Nucleus accumbens (tissue), 56 donors: ENCODE measurements at places on chromosomes 2 and 18.

DNA sequence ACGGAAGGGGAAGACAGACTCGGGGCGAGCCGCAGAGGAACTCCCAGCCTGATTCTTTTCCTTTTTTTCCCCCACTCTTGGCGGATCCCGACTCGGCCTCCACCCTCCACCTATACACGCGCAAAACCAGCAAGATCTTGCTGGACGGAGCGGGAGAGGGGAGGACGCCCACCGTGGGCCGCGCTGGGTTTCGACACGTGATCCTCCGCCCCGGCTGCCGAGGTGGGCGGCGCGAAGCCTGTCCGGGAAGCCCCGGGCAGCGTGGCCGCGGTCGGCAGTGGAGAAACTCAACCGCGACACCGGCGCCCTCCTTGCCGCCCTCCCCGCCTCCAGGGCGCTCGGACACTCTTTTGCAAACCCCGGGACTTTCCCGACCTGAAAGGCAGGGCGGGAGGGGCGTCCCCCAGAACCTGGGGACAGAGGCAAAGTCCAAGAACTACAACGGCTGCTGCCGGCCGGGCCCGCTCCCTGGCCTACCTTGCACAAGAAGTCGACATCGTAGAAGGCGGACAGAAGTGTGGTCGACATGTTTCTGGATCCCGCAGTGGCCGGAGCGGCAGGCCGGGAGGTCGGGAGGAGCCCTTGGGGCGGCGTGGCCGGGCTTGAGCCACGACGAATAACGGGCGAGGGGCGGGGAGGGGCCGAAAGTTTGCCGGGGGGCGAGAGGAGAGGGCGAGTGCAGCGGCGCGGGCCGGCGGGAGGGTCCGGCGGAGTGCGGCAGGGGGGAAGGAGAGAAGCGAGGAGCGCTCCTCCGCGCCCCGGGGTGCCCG, 433 bp downstream of the ZFP36L2 start:
- no peak for DNase-seq

DNA sequence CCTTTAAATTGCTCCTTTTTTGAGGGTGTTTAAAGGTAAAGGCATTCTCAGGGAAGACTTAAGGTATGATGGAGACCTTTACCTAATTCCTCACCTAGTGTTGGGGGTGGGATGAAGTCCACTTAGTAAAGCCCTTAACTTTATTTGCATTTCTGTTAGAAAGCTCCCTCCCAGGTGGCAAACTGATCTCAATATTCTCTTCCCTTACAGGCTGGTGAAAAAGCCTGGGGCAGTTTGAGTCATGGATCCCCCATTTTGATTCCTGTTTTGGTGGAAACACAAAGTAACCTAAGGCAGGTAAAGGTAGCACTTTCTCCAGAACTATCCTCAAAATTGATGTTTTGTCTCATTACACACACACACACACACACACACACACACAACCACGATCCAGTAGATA, 33.8 kb upstream of the HNRNPA3 start:
- DNase-seq: no peak

GRCh38 chr2:12718711-12719399, 2.1 kb downstream of the TRIB2 start:
- DNase-seq: no peak

- no peak for DNase-seq
Measured at GRCh38 chr2:88927128-88927527, 235.7 kb downstream of the RPIA start.

DNA sequence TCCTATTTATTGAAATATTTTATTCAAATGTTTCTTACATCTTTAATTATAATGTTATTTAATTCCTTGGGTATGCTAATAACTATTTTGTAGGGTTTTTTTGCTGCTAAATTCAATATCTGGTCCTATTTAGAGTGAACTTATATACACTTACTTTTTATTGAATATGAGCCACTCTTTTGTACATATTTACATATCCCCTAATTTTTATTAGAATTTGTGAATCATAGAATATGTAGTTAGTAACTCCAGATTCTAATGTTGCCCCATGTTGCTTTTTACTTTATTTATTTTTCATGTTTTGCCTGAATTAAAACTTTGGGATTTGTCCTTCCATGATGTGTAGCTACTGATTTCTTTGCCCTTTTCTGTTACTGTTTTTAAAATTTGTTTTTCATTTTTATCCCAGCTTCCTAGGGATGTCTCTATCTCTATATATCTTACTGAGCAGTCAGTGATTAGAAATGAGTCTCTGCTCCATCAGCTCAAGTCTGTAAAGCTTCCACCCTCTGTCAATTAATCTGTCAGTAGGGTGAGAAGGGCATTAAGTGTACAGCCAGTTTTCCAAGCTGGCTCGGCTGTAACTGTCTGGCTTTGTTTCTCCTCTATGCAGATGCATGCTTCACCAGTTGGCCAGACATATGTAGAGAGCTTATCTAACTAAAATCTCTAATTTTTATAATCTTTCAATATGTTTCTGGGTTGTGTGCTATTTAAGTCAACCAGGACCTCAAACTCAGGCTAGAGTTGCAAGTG, 256.9 kb downstream of the CDH19 start:
- no peak for DNase-seq
